EH (cell line): ENCODE measurements at places on chromosomes 2 and 18.

- DNase-seq: no peak
Observed at GRCh38 chr2:27561060-27561459, 21.8 kb upstream of the ZNF512 start.

DNA sequence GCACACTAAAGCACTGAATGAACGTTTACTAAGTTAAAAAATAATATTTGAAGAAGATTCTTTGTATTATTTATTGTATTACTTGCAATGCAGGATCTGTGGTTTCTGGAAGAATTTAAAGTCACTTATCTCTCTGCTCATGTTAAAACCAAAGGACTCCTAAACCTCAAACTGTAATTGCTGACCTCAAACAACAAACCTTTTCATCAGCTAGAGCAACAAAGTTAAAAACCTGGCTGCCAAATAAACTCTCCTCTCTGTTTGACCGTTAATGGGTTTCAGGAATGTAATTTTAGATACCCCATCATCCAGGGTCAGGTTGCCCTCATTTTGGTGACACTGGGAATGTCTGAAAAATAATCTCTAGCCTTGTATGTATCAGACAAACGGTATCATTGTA is 239.1 kb downstream of the TGIF1 start:
- DNase-seq: no peak

DNA sequence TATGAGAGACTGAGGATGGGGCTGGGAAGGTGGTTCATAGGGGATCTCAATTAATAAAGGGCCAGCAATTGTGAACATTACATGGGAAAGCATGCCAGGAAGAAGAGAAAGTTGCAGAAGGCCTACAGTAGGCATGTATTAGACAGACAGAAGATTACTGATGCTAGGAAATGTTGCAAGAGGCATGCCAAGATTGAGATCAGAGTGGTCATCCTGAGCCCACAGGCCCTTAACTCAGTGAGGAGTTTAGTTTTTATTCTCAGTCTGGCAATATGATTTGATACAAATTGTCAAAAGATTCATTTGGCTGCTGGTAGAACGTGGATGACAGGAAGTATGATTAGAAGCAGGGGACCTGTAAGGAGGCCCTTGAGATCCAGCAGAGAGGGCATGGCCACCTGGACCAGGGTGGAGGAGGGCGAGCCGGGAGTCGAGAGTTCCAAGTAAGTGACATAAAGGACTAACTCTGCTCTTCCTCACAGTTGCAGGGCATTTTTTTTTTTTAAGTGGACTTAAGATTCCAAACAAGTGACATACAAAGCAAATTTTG is 54.9 kb downstream of the EPHA4 start:
- DNase-seq: no peak

GRCh38 chr2:66189553-66189952 is 245.4 kb upstream of the MEIS1 start:
- no peak for DNase-seq

DNA sequence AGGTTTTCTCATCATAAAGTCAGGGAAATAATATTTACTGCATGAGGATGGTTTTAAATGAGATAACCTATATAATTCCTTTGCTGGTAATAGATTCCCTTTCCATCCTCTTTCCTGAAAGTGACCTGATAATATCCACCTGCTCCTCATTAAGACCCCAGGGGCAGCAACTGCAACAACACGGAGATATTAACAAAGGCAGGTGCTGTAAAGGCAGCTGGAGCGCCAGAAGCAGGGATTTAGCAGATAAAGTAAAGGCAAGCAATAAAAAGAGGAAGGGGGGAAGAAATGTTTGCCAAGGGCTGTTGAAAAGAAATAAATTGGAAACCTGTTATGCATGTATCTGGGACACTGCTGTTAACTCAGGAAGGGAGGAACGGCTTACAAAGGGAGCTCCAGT is 472.6 kb upstream of the KLHL29 start:
- DNase-seq: no peak

GRCh38 chr2:173775440-173775839 is 189.7 kb downstream of the SP3 start:
- DNase-seq: no peak
